ENCODE measurements at places on chromosomes 4 and X.
A peak's percentile ranks its signal among the peaks of the same experiment; 100 is the strongest.

- no peak overlapping the region for H3K27ac ChIP-seq
- no peaks in the 10 kb centered on the region for H3K36me3 ChIP-seq
- H3K27me3 ChIP-seq = no peaks in the 10 kb centered on the region
- peaks cover 24% of the 10 kb centered on the region for H3K4me1 ChIP-seq
These were observed 127.8 kb downstream of the PCDH7 start for GRCh38 chr4:30847958-30848357.

DNA sequence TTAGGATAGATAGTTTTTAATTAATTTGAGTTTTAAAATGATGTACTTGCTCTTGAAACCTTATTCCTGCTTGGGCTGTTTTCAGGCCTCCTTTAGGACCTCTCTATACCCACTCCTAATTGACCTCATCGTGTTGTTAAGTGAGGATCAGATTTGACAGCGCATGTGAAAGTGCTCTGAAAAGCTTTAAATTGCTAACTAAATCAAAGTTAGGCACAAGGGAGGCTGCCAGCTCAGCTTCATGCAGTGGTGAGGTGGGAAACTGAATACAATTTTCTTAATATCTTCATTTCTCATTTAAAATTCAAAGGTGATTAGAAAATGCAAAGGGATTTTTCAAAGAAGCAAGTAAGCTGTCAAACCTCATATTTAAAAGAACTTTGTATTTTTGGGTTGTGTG, 20.0 kb downstream of the FHDC1 start:
- DNase-seq = no peak
- no peaks in the 10 kb centered on the region for H3K27me3 ChIP-seq
- no peak overlapping the region for H3K4me3 ChIP-seq
- H3K27ac ChIP-seq = peak overlapping the region; percentile 92
- H3K4me1 ChIP-seq = peaks cover 72% of the 10 kb centered on the region
- H3K36me3 ChIP-seq = peaks cover 5% of the 10 kb centered on the region

GRCh38 chr4:122899682-122900081, 22.7 kb downstream of the NUDT6 start:
- H3K4me3 ChIP-seq = no peak overlapping the region
- peaks cover 62% of the 10 kb centered on the region for H3K4me1 ChIP-seq
- peak overlapping the region; percentile 69 for H3K27ac ChIP-seq
- DNase-seq = no peak

DNA sequence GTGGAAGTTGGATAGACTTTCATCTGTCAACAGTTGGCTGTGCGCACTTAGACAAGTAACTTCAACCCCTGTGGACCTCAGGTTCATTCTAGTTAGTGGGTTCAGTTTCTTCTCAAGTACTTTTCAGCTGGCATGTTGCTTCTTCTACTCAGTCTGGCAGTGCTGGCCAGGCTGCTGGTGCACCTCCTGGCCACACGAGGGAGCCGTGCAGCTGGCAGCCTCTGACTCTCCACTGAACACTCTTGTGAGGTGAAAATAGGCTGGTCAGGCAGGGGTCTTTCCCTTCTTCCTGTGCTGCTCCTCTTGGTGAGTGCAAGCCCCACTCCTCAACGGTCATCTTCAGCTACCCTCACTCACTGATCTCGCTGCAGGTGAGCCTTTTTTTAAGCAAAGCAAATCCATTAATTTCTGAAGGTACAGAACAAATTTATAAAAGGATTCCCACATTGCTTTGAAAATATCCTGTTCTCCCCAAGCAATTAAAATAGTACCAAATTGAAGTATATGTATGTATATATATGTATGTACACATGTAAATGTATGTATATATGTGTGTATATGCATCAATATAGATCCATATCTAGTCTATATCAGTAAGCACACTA, 30.6 kb downstream of the LONRF3 start:
- H3K4me3 ChIP-seq = no peak overlapping the region
- H3K4me1 ChIP-seq = no peaks in the 10 kb centered on the region
- H3K27ac ChIP-seq = no peak overlapping the region
- H3K27me3 ChIP-seq = peaks cover 6% of the 10 kb centered on the region
- DNase-seq = no peak

DNA sequence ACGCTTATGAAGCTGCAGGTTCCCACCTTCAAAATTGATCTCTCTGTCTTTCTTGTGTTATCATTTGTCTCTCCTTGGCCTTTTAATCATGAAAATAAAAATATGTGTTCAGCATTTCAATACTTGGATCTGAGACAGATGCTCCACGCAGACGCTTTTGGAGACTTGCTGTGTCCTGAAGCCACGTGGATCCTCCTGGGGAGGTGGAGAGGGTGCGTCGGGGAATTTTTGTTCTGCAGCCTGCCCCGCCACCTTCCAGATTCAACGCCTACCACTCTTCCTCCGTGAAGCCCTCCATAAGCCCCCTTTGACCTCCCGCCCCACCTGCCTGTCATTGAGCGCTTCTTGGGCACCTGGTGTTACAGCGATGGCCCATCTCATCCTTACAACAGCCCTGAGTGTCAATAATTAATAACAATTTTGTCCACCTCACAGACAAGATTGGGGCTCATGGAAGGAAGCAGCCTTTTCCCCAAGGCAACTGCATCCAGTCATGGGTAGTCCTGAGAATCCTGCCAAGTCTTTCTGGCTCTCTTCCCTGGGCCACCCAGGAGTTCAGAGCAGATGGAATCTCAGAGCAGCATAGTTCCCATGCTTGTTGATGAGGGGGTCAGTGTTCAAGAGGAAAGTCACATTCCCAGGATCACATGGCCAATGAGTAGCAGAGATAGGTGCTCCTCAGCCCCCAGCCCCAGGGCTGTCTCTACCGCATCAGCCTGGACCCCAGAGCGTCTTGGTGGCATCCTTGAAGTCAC, 172.6 kb upstream of the PSAPL1 start:
- no peak for DNase-seq
- H3K27ac ChIP-seq = no peak overlapping the region
- no peaks in the 10 kb centered on the region for H3K36me3 ChIP-seq
- H3K4me1 ChIP-seq = peaks cover 8% of the 10 kb centered on the region
- H3K27me3 ChIP-seq = peaks cover 32% of the 10 kb centered on the region

DNA sequence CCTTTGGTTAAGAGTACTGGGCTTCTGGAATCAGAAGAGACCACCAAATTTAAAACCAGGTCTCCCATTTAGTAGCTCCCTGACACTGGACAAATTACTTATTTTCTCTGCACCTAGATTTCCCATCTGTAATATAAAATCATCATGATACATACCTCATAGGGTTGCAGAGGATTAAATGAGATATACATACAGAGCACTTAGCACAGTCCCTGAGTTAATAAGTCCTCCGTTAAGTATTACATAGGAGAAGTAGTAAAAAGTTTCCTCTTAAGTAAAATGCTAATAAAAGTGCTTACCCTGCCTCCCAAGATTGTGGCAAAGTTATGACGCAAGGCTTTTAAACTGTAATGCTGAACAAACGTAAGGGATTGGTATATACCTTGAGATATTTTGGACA, 539 bp upstream of the CHIC1 start:
- H3K27me3 ChIP-seq = no peaks in the 10 kb centered on the region
- DNase-seq = no peak
- H3K4me1 ChIP-seq = peaks cover 16% of the 10 kb centered on the region
- H3K4me3 ChIP-seq = peak overlapping the region; percentile 98

- DNase-seq = no peak
- H3K4me1 ChIP-seq = peaks cover 12% of the 10 kb centered on the region
- no peak overlapping the region for H3K27ac ChIP-seq
- no peaks in the 10 kb centered on the region for H3K27me3 ChIP-seq
These were observed 23.6 kb downstream of the MGST2 start for GRCh38 chr4:139689093-139689722.

- H3K36me3 ChIP-seq = no peaks in the 10 kb centered on the region
- H3K27me3 ChIP-seq = peaks cover 6% of the 10 kb centered on the region
- H3K4me3 ChIP-seq = no peak overlapping the region
These were observed 56.7 kb downstream of the SPINK2 start for GRCh38 chr4:56764775-56765174.

GRCh38 chrX:139475432-139475831, 55.1 kb upstream of the F9 start:
- no peaks in the 10 kb centered on the region for H3K36me3 ChIP-seq
- no peak overlapping the region for H3K27ac ChIP-seq
- H3K4me3 ChIP-seq = no peak overlapping the region
- no peaks in the 10 kb centered on the region for H3K27me3 ChIP-seq
- DNase-seq = no peak

GRCh38 chr4:146072376-146072775, 103.1 kb upstream of the LSM6 start:
- H3K4me3 ChIP-seq = no peak overlapping the region
- H3K4me1 ChIP-seq = no peaks in the 10 kb centered on the region
- no peaks in the 10 kb centered on the region for H3K36me3 ChIP-seq
- H3K27ac ChIP-seq = no peak overlapping the region
- DNase-seq = no peak
- peaks cover 7% of the 10 kb centered on the region for H3K27me3 ChIP-seq

DNA sequence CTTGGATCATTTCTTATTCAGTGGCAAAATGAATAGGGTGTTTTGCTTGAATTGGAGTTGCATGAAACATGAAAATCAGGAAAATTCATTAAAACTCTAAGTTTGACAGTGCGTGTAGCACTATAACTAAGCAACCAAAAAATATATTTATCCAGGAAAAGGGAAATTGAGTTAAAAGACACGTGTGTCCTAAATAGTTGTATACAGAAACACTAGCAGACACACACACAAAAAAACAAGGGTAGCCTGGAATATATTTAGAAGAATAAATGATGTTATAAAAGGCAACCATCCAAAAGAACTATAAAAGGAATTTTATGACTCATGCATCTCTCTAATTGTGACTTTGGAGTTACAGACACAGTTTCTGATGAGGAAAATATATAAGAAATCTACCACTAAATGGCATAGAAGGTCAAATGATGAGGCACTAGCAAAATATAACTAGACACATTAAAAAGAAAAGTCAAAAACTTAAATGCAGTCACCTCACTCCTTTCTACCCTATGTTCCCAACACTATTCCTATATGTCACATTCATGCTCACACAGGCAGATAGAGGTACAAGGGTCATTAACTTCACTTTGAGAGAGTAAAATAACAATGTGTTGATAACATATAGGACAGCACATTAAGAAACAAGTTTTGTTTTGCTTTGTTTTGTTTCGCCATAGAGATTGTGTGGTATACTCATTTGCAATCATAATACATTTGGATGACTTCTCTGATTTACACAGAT, 793.6 kb upstream of the INTU start:
- peak overlapping the region; percentile 62 for H3K27ac ChIP-seq
- no peak overlapping the region for H3K4me3 ChIP-seq
- H3K27me3 ChIP-seq = no peaks in the 10 kb centered on the region
- DNase-seq = no peak
- peaks cover 15% of the 10 kb centered on the region for H3K4me1 ChIP-seq

DNA sequence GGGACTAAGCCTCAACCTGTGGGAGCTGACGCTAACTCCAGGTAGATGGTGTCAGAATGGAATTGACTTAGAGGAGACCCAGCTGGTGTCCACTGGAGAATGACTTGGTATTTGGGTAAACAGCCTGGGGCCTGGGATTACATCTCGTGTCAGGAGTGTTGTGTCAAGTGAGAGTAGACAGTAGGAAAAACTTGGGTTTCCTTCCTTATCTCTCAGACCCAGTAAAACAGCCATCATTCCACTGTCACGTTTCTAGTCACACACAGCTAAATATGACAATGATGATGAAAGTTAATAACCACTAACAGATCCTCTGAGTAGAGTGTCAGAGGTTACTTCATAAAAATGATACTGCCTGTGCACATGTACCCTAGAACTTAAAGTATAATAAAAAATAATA, 13.8 kb downstream of the ZNF674 start:
- no peak for DNase-seq
- H3K36me3 ChIP-seq = peaks cover 3% of the 10 kb centered on the region
- H3K27me3 ChIP-seq = no peaks in the 10 kb centered on the region
- no peaks in the 10 kb centered on the region for H3K4me1 ChIP-seq
- no peak overlapping the region for H3K4me3 ChIP-seq
- no peak overlapping the region for H3K27ac ChIP-seq

- H3K27me3 ChIP-seq = peaks cover 5% of the 10 kb centered on the region
- H3K4me1 ChIP-seq = peaks cover 30% of the 10 kb centered on the region
- peak within 1 kb of the TSS; percentile 77 for H3K27ac ChIP-seq
- peak within 1 kb of the TSS; percentile 67 for H3K4me3 ChIP-seq
- peaks cover 12% of the 10 kb centered on the region for H3K36me3 ChIP-seq
These were observed at the start of gene SPON2 for GRCh38 chr4:1172228-1172851. Gene SPON2 (minus strand): TSS chr4:1172583.

GRCh38 chr4:183729430-183730328, 70.6 kb downstream of the TRAPPC11 start:
- no peak overlapping the region for H3K27ac ChIP-seq
- H3K36me3 ChIP-seq = no peaks in the 10 kb centered on the region
- no peak for DNase-seq
- no peaks in the 10 kb centered on the region for H3K4me1 ChIP-seq

GRCh38 chr4:162010362-162010761, 153.4 kb downstream of the FSTL5 start:
- no peak for DNase-seq
- no peak overlapping the region for H3K4me3 ChIP-seq
- peaks cover 5% of the 10 kb centered on the region for H3K27me3 ChIP-seq
- no peak overlapping the region for H3K27ac ChIP-seq

GRCh38 chr4:4248885-4249203, 821 bp upstream of the TMEM128 start:
- peaks cover 10% of the 10 kb centered on the region for H3K36me3 ChIP-seq
- H3K27ac ChIP-seq = peak overlapping the region; percentile 99
- peak overlapping the region; percentile 88 for H3K4me3 ChIP-seq
- H3K27me3 ChIP-seq = no peaks in the 10 kb centered on the region

- peaks cover 35% of the 10 kb centered on the region for H3K4me1 ChIP-seq
- H3K27me3 ChIP-seq = no peaks in the 10 kb centered on the region
- H3K27ac ChIP-seq = peak overlapping the region; percentile 55
- H3K36me3 ChIP-seq = no peaks in the 10 kb centered on the region
These were observed 160.4 kb upstream of the MAMLD1 start for GRCh38 chrX:150202641-150203247.

All from chondrocyte (in vitro differentiated cells).